ENCODE measurements at places on chromosomes 5 and 9. TPM values are rescaled to one million over a fixed set of nuclear protein-coding genes. Genes with fewer than 3 reads are reported as not detected.

GRCh38 chr5:87190687-87191086 is 77.0 kb upstream of the RASA1 start:
- no peak for DNase-seq

GRCh38 chr5:68554571-68555279 is 339.2 kb downstream of the PIK3R1 start:
- no peak for DNase-seq

GRCh38 chr5:174245516-174246075 is 200.1 kb downstream of the NSG2 start:
- DNase-seq, result no peak

DNA sequence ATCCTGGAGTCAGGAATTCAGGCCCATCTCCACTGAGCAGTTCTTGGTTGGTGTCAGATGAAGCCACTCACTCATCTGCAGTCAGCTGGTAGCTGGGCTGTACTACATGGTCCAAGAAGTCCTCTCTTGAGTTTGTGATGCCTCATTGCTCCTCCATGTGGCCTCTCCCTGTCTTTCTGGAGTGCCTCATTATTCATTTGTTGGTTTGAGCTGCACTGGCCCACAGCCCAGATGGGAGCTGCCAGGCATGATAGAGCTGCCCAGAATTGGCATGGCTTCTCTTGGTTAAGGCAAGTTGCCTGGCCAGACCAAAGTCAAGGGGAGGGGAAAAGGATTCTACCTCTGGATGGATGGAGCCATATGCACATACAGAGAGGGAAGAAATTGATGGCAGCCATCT is 8.0 kb downstream of the PTCD2 start:
- DNase-seq, result no peak

DNA sequence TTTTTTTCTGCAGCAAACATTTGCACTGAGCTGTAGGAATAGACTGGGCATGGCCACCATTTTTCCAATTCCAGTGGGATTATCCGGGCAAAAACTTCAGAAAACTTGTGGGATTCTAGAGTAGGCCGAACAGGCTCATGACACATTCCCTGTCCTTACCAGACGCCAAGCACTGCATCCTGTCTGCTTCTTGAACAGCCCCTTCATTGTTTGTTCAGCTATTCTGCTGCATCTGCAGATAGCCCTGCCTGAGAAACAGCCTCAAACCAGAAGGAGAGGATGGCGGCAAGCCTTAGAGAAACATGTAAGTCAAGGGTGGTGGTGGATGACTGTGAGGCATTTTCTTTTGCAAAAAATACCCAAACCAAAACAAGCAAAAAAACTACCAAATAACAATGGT is 111.8 kb upstream of the NTRK2 start:
- DNase-seq, result no peak

- DNase-seq, result peak; percentile 33
Measured at GRCh38 chr9:27352457-27353165, 55.7 kb upstream of the EQTN start.

GRCh38 chr9:110077925-110078324 is 130.0 kb downstream of the C9orf152 start:
- no peak for DNase-seq

DNA sequence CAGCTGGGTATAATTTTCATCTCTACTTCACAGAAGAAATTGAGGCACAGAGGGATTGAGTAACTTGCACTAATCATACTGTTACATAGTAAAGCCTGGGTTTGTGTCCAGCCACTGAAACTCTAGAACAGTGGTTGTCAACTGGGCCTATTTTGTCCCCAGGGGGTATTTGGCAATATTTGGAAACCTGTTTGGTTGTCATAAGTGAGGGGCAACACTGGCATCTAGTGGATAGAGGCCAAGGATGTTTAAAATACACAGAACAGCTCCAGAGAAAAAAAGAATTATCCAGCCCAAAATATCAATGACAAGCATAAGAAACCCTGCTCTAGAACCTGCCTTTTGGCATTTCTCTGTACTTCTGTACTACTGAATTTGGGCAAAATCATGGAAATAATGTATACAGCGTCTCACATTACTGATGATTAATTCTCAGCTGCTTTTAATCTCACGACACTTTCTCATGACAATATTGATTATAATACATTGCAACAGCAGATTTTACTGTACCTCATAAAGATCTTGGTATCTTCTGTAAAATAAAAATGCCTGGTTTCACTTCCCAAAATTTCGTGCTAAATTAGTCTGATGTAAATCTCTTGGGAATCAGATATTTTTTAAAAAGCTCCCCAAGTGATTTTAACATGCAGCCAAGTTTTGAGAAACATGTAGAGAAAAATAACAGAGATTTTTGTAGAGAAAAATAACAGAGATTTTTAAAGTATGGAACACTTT is 112.7 kb downstream of the RORB start:
- no peak for DNase-seq

GRCh38 chr5:100777680-100778300 is 125.3 kb downstream of the ST8SIA4 start:
- DNase-seq, result peak; percentile 43

GRCh38 chr9:31700252-31701045 is 684.0 kb upstream of the ACO1 start:
- DNase-seq, result peak; percentile 27

- DNase-seq, result no peak
Measured at GRCh38 chr5:72552041-72552557, 44.9 kb upstream of the ZNF366 start.

GRCh38 chr9:131657037-131657377 is 82.9 kb downstream of the RAPGEF1 start:
- DNase-seq, result peak; percentile 38

- DNase-seq, result no peak
Measured at GRCh38 chr9:123478160-123478559, 122.2 kb downstream of the CRB2 start.

DNA sequence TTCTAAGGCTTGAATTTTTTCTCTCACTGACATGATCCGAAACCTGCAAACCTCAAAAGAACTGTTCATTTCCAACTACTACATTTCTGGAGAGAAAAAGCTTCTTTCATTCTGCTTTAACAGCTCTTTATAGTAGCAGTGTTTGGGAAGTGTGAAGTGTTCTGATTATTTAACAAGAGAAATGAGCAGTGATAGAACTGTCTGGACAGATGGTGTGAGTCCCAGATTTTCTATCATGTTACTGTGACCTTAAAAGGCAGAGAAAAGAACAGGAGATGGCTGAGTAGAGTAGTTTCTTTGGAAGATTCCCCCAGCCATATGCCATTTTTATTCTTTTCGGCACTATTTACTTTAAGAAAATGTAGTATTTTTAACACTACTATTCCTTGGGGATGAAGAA is 41.3 kb upstream of the TAL2 start:
- no peak for DNase-seq

DNA sequence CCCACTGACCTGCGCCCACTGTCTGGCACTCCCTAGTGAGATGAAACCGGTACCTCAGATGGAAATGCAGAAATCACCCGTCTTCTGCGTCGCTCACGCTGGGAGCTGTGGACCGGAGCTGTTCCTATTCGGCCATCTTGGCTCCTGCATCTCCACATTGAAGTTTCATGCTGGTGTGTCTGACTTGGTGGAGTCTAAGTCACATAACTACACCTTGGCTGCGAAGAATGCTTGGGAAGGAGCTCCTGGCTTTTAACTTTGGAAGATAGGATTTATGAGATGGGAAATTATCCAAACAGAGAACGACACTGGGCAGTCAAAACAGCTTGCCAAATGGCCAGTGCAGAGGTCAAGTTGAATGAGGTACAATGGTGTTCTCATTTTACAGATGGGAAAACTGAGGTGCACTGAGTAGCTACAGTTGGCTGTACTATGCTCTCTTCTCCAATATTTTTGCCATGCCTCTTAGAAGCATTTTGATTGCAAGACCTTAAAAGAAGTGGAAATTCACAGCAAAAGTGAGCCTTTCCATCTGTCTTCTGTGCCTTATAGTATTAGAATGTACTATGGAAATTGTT is 36.7 kb downstream of the CCDC192 start:
- no peak for DNase-seq

- no peak for DNase-seq
Measured at GRCh38 chr5:178644826-178645545, 18.1 kb upstream of the CLK4 start.

DNA sequence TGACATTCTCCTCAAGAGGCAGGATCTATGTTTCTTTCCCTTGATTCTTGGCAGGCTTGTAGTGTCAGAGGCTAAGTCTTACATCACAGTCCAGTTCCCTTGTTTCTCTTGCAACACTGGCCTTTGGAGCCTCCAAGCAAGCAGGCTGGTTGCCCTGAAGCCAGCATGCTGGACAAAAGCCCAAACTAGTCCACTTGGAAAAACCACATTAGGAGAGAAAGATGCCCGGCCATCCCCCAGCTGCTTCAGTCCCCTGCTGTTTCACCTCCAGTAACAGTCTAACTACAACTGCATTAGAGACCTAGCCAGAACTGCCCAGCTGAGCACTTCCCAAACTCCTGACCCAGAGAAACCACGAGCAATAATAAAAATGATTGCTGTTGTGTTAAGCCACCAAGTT is 87.6 kb downstream of the ADAMTS6 start:
- no peak for DNase-seq

- DNase-seq, result no peak
Measured at GRCh38 chr5:88551724-88552345, 283.2 kb upstream of the TMEM161B start.

- DNase-seq, result peak; percentile 35
Measured at GRCh38 chr9:129081388-129081904, 535 bp downstream of the DOLPP1 start.

- DNase-seq, result no peak
Measured at GRCh38 chr5:14182761-14183160, 39.6 kb downstream of the TRIO start.

GRCh38 chr5:6783787-6784186 is 70.6 kb downstream of the TENT4A start:
- no peak for DNase-seq

- DNase-seq, result peak; percentile 17
Measured at GRCh38 chr5:159097784-159098602, 1.7 kb downstream of the EBF1 start.

- no peak for DNase-seq
Measured at GRCh38 chr9:115341426-115341825, 223.5 kb upstream of the TNC start.

GRCh38 chr9:110088099-110088498 is 119.9 kb downstream of the C9orf152 start:
- DNase-seq, result no peak

EGFL7 gene
- total RNA-seq, result 1.6 TPM

SLC36A2 gene
- not detected for total RNA-seq

KCNMB1 gene
- total RNA-seq, result not detected

TNFSF15 gene
- 0.16 TPM for total RNA-seq

PCDHGA1 gene
- total RNA-seq, result 0.07 TPM

KIF4B gene
- total RNA-seq, result not detected

ASPN gene
- not detected for total RNA-seq

HDAC3 gene
- total RNA-seq, result 98.3 TPM

FOXD4L6 gene
- total RNA-seq, result 0.16 TPM

BTNL9 gene
- not detected for total RNA-seq

RNF44 gene
- 62.7 TPM for total RNA-seq

FBLL1 gene
- not detected for total RNA-seq

HMCN2 gene
- not detected for total RNA-seq

TYRP1 gene
- not detected for total RNA-seq

CARTPT gene
- not detected for total RNA-seq

ADAMTS16 gene
- not detected for total RNA-seq

PTPRD gene
- not detected for total RNA-seq

PALM2AKAP2 gene
- not detected for total RNA-seq

All from activated CD8-positive, alpha-beta T cell treated with anti-CD3 and anti-CD28 coated beads for 36 hours (primary cell).